B cell (primary cell): ENCODE measurements at places on chromosomes 1 and 21. TPM values are rescaled to one million over a fixed set of nuclear protein-coding genes. Genes with fewer than 3 reads are reported as not detected.

DNA sequence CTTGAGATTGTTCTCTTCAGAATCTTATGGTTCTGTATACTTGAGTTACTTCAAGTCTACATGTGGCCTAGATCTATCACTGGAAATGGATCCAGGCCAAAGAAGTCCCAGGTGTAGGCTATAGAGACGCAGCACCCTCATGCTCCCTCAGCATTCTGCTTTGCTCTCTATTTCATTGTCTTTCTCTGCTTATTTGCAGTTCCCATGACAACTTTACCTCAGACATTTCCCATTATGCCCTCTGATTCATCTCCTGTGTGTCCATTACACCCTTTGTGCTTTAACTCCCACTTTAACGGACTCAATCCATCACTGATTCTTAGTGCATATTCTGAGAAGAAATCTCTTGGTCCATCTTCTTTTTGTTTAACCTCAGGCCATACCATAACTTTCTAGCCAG is 236.9 kb upstream of the NRIP1 start:
- no peak for DNase-seq

DNA sequence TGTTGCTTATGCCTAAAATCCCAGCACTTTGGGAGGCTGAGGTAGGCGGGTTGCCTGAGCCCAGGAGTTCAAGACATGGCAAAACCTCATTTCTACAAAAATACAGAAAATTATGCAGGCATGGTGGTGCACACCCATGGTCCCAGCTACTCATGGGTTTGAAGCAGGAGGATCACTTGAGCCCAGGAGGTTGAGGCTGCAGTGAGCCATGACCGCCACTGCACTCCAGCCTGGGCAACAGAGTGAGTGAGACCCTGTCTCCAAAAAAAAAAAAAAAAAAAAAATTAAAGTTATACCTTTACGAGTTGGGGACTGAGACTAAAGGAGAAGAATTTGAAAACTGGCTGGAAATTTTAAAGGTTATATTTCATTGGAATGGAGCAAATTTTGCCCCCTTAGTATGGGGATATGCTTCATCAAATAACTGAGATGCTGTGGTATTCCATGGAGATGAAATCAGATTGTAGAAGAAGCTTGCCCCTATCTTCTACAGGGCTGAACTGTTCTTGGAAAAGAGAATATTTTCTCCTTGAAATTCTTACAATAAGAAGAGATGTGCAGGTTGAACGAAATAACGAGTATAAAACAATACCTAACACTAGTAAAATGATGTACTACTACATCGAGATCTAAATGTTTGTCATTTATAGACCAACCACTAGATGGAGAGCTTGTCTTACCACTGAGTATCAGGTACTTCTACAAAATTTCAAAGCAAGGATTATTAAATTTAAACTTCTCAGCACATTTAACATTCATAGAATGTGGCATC is 34.9 kb upstream of the SCYL3 start:
- peak; percentile 58 for DNase-seq

- no peak for DNase-seq
These were observed 5.6 kb downstream of the GNG12 start for GRCh38 chr1:67827688-67828087.

DNA sequence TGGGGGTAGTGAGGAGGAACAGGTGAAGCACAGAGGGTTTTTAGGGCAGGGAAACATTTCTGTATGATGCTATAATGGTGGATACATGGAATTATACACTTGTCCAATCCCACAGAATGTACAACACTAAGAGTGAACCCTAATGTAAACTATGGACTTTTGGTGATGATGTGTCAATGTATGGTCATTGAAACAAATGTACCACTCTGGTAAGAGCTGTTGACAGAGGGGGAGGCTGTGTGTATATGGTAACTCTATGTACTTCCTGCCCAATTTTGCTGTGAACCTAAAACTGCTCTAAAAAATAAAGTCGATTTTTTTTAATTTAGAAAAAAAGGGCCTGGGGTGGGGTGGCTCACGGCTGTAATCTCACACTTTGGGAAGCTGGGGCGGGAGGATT is 22.9 kb downstream of the ASAP3 start:
- DNase-seq: no peak

DNA sequence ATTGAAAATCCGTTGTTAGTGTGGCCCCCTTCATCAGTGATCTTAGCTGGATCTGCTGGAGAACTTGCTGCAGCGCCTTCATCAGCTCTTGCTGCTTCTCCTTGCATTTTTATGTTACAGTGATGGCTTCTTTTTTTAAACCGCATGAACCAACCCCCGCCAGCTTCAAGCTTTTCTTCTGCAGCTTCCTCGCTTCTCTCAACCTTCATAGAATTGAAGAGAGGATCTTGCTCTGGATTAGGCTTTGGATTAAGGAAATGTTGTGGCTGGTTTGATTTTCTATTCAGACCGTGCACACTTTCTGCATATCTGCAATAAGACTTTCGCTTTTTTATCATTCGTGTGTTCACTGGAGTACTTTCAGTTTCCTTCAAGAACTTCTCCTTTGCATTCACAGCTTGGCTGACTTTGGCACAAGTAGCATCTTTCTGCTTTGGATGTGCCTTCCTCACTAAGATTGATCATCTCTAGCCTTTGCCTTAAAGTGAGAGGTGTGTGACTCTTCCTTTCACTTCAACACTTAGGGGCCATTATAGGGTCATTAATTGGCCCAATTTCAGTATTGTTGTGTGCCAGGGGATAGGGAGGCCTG is 13.1 kb downstream of the RNF187 start:
- peak; percentile 67 for DNase-seq

DNA sequence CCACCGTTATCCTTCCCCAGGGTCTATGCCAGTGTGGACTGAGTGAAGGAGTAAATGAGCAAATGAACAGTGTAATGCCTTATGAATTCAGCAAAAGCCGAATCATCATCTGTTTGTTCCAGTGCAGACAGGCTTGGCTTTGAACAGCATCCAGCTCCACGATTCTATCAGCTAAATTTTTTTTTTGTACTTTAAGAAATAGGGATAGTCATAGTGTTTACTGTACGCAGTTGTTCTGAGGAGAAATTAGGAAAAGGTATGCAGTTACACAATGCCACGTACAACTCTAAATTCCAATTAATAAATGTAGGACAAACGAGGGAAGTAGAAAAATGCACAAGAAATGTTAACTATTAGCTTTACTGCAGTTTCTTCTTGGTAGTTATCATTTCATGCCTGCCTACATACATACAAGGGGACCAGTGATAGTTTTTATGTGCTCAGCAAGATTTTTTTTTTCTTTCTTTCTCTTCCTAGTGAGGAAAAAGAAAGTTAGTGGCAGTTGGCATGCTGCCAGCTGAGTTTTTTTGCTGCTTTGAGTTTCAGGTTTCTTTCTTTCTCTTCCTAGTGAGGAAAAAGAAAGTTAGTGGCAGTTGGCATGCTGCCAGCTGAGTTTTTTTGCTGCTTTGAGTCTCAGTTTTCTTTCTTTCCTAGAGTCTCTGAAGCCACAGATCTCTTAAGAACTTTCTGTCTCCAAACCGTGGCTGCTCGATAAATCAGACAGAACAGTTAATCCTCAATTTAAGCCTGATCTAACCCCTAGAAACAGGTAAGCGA is at the start of gene IFI44L:
TSS of gene IFI44L (plus strand) at position 646 of the 777 bp plus-strand sequence. CDS start 7,468 bp downstream, outside the sequence.
- peak; percentile 58 for DNase-seq

GRCh38 chr1:20981915-20982314 is 194.8 kb downstream of the EIF4G3 start:
- DNase-seq: no peak

DNA sequence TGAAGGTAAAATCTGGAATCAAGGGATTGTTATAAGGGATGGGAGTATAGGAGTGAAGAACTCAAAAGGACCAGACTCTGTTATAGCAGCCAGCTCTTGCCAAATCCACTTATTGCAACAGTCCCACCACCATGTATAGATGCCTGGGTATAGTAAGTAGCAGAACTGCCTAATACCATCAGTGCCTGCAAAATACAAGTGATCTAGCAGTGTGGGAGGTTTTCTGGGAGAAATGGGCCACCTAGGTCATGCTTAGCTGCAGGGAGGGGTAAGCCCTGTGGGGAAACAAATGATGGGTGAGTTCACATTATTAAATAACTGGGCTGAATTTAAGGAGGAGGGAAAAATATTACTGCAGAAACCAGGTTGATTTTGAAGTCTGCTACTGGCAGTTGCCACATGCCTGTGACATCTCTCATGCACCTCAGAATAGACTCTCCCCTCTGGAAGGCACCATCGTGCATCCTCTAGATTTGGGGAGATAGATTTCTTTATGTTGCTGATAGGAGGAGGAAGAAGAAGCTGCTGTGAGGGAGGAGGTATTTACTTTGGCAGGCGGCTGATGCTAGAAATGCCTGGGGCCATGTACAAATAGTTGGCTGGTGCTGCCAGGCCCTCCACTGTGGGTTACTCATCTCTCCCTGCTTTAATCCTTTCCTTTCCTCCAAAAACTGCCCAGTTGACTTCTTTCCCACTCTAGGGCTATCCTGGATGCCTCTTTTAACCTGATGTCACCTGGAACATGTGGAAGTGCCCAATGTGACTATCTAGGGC is 27.5 kb downstream of the HLX start:
- no peak for DNase-seq

GRCh38 chr1:205102404-205102803 is 18.1 kb upstream of the TMEM81 start:
- DNase-seq: no peak

DNA sequence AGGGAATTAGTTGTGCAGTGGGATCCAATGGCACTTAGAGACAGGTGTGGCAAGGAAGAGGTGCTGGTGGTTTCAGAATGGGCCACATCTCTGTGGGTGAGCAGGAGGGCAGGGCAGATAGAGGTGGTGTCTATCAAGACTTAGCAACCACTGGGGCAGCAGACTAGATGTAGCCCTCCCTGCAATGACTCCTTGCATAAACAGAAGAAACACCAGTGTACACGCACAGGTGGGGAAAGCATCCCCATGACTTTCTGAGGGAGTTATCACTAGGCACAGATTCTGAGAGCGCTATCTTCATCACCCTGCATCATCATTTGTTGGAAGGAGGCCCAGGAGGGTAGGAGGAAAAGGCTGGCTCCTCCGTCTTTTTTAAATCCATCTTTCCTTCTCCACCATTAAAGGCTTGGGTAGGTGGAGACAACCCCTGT is 58.4 kb downstream of the PLXNA2 start:
- DNase-seq: no peak

- no peak for DNase-seq
These were observed 45.0 kb upstream of the FHAD1 start for GRCh38 chr1:15201849-15202551.

CASZ1 gene
- total RNA-seq: 27.2 and 30.3 TPM in 2 replicates

SLFNL1 gene
- total RNA-seq: 1.2 and 1.4 TPM in 2 replicates

CLEC20A gene
- 4.7 and 4.9 TPM in 2 replicates for total RNA-seq

LCE2B gene
- total RNA-seq: not detected in 2 replicates

SYT6 gene
- total RNA-seq: not detected in 2 replicates

ANGPTL3 gene
- not detected in 2 replicates for total RNA-seq

CHI3L1 gene
- 0.15 TPM in 1 of 2 replicates, not detected in the other for total RNA-seq

AK4 gene
- total RNA-seq: 0.34 and 1.1 TPM in 2 replicates
